ENCODE measurements at places on chromosomes 2 and 18.

- peak; percentile 41 for DNase-seq
Observed at GRCh38 chr2:149000158-149000938, 38.2 kb upstream of the LYPD6B start.

DNA sequence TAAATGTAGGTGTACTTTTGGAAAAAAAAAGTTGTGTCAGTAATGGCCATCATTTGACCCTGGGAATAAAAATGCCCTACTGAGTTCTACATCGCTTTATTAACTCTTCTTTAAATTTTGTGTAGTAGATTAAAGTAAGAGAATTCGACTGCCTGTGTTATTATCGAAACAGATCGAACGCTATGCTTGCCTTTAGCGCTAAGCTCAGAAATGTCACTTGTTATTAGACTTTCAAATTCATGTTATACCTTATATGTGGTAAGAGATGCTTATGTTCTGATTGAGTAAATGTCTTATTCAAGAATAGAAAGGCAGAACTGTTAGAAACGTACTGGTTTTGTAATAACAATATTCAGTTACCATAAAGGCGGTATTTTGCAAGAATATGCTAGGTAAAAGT is 1.4 kb downstream of the UGP2 start:
- DNase-seq: no peak

DNA sequence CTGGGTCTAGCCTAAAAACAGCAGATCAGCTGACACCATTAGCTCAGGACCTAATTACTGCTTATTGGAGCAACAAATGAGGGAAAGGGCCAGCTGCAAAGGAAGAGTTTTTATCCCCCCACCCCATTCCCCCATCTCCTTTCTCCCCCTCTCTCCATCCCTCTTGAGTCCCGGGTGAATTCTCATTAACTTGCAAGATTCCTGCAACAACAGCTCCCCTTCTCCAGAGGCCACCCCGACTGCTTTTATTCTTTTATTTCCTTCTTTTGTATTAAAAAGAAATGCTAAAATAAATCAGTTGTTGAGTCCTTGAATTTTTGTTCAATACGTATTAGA is 473 bp upstream of the NOL4 start:
- no peak for DNase-seq

DNA sequence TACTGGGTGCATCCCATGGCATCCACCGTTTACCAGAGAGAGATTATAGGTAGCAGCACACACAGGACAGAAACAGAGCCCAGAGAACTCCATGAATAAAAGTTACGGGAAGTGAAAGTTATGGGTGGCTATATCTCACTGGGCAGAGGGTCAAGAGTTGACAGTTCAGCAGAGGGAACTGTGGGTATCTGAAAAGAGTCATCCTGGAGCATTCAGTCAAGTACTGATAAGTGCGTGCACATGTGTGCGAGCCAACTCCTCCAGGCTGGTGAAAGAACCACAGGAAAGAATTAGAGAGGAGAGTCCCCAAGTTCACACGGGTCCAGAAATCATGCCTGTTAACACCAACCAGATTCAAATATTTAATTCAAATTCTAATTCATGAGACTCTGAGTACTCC is 1588.2 kb downstream of the LRP1B start:
- no peak for DNase-seq

- DNase-seq: no peak
Observed at GRCh38 chr2:136376798-136377211, 258.9 kb upstream of the CXCR4 start.

- no peak for DNase-seq
Observed at GRCh38 chr2:207230261-207231105, 64.7 kb upstream of the KLF7 start.

DNA sequence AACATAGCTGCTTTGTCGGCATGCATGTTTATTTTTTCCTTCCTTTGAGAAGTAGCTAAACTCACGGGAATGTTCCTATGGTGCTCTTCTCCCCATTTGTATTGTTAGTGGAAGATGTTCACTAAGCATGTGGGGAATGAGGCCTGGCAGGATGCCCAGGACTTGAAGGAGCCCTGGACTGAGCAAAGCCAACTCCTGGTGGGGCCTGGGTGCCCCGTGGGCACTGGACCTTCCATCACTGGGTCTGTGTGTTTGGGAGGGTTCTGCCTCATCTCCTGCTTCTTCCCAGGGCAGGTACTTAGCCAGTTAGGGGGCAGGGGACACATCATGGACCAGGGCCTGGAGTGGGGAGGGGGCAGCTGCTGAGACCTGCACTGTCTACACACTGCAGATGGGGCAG is 49.3 kb downstream of the ACAA2 start:
- DNase-seq: no peak

- DNase-seq: no peak
Observed at GRCh38 chr2:127228102-127228501, 8.0 kb upstream of the CYP27C1 start.

GRCh38 chr2:126494593-126494992 is 161.4 kb upstream of the GYPC start:
- DNase-seq: no peak
